ENCODE measurements at places on chromosomes 2 and 18.
A peak's percentile ranks its signal among the peaks of the same experiment; 100 is the strongest.

DNA sequence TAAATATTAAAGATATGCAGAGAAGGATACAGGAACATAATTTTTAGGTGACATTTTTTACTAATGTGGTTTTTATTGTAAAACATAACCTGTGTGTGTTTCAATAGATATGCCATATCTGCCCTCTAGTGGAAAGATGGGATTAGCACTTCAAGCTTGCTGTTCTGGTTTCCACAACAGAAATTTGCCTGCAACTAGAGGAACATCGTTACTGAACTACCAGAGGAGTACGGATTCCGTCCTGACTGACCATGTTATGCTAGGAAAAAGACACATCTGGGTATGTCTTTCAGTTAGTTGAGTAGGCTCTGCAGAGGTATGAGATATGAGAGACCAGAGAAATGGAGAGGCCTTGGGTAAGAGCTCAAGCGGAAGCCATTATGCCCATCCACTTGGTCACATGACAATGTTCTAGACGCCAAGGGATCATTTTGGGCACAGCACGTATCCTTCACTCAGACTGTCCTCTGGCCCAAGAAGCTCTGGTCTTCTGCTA, 104.9 kb downstream of the MBD2 start:
- peak; percentile 27 for DNase-seq

GRCh38 chr2:63576546-63576945, 11.7 kb downstream of the WDPCP start:
- DNase-seq: no peak

- no peak for DNase-seq
Measured at GRCh38 chr18:59620381-59620780, 76.8 kb downstream of the CCBE1 start.

DNA sequence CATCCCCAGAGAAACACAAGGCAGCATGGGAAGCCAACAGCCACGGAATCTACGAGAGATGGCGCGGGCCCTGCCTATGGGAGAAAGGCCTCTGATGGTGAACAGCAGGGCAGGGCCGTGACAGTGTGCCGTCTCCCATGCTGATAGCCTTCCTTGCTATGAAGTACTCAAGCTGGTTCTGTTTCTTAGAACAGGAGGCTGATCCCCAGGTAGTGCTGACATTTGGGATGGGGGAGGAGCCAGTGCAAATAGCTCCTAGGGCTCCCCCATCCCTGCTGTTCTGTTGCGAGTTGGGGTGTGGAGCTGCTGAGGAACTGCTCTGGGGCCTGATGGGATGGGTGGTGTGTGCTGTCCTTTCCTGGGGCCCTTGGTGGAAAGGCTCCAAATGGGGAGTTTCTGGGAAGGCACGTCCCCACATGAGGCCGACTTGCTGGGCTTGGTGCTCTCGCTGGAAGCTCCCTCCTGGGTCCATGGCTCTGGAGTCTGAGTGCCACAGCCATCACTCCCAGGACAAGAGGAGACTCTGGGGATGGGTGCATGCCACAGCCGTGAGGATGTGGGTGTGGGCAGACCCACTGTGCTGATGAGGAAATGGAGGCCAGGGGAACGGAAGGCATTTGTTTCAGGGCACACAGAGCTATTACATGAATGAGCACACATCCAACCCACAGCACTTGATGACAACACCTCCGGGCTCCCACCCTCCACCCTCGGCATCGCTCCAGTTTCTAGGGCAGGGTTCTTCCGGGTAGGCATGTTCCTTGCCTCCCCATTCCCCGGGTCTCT, 246.8 kb downstream of the HDAC4 start:
- DNase-seq: no peak

GRCh38 chr2:44786045-44786816, 155.3 kb upstream of the SIX3 start:
- DNase-seq: no peak

DNA sequence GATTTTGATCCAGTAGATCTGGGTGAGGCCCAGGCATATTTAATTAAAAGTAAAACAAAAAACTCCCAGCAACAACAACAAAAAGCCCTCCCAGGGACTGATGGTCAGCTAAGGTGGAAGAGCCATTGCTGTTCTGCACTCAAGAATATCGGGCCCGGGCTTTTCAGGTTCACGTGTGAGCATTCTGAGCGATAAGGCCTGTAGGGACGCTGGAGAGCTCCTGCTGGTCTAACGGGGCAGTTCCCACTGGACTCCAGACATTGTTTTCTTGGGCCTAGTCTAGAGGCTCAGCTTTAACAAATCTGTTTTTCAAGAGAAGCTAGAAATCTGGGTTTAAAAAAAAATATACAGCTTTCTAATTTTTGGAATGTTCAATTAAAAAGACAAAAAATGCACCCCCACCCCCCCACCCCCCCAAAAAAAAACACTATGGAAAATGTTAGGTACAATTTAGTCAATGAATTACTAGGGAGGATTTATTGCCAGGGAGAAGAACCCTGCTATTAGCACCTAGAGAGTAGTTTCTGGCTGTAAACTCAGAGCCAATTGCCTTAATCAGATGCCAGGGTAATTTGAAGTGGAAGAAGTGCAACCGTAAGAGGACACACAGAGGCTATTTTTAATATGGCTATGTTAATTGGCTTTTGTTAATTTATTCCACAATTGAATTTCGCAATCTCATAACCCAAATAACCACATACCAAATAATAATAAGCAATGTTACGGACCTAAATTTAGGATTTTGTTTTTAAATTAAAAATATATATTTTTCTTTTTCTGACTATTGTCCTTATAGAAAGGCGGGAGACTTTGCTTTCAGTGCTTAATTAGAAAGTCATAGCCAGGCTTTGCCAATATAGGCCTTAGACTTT, 78.9 kb downstream of the MAP4K4 start:
- peak; percentile 40 for DNase-seq

GRCh38 chr18:7038330-7038851, 79.2 kb downstream of the LAMA1 start:
- peak; percentile 91 for DNase-seq

- no peak for DNase-seq
Measured at GRCh38 chr2:59021786-59022185, 780.7 kb upstream of the FANCL start.

DNA sequence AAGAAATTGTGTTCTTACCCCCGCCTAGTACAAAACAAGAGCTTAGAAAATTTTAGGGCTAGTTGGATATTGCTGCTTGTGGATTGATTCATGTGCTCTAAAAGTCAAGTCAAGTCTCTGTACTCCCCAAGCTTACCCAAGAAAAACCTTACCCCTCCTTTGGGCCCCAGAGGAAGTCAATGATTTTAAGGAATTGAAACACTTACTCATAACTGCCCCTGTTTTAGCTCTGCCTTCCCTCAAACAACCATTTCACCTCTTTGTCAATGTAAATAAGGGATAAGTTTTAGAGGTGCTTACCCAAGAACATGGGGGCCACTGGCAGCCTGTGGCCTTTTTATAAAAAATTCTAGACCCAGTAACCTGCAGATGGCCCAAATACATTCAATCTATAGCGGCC, 136.6 kb upstream of the RMP24 start:
- DNase-seq: no peak

DNA sequence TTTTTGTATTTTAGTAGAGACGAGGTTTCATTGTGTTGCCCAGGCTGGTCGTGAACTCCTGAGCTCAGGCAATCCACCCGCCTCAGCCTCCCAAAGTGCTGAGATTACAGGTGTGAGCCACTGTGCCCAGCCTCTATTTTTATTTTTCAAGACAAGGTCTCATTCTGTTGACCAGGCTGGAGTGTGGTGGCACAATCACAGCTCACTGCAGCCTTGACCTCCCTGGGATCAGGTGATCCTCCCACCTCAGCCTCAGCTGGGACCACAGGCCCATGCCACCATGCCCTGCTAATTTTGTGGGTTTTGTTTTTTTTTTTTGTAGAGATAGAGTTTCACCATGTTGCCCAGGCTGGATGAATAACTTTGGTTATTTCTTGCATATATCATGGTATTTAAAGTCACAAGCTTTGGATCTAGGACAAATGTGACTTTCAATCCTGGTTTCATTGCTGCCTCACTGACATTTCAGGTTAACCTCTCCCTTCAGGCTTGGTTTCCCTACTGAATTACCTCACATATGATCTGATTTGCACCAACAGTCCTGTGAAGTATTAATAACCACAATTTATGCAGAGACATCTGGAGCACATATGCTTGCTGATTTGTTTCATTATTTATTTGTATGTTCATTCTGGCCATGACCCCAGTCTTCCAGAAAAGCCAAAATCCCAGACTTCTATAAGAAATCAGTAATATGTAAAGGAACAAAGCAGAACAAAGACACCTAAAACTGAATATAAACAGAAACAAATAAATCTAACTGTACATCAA, 17.5 kb upstream of the RAB31 start:
- no peak for DNase-seq

DNA sequence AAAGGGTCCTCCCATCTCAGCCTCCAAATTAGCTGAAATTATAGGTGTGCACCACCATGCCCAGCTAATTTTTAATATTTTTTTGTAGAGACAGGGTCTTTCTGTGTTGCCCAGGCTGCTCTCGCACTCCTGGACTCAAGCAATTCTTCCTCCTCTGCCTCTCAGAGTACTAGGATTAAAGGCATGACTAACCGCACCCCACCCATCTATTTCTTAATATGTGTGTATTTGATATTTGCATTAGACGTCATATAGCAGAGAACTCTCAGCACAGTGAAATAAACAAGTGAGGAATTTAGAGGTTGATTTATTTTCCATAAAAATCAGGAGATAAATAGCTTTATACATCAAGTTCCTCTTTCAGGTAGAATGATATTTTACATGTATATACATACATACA, 213.5 kb downstream of the FSIP2 start:
- no peak for DNase-seq

GRCh38 chr2:74544634-74545033, 9.1 kb downstream of the LOXL3 start:
- DNase-seq: no peak

- no peak for DNase-seq
Measured at GRCh38 chr2:225615514-225615913, 216.0 kb downstream of the NYAP2 start.

GRCh38 chr2:37688771-37689468, 17.5 kb upstream of the CDC42EP3 start:
- peak; percentile 81 for DNase-seq

DNA sequence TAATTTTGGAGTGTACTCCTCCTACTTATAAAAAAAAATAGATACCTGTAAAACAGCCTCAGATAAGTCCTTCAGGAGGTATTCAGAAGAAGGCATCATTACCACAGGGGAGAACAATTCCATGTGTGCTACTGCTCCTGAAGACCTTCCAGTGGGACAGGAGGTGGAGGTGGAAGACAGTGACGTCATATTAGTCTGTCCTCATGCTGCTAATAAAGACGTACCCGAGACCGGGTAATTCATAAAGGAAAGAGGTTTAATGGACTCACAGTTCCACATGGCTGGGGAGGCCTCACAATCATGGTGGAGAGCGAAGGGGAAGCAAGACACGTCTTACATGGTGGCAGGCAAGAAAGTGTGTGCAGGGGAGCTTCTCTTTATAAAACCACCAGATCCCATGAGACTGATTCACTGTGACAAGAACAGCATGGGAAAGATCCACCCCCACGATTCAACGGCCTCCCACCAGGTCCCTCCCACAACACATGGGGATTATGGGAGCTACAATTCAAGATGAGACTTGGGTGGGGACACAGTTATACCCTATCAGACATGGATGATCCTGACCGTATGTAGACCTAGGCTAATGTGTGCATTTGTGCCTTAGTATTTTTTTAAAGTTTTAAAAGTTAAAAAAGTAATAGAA, 98.4 kb downstream of the NDUFA10 start:
- no peak for DNase-seq

GRCh38 chr2:73822276-73822675, 6.5 kb upstream of the STAMBP start:
- DNase-seq: no peak
